CD8-positive, alpha-beta T cell (primary cell): ENCODE measurements at places on chromosomes 3 and 15.

DNA sequence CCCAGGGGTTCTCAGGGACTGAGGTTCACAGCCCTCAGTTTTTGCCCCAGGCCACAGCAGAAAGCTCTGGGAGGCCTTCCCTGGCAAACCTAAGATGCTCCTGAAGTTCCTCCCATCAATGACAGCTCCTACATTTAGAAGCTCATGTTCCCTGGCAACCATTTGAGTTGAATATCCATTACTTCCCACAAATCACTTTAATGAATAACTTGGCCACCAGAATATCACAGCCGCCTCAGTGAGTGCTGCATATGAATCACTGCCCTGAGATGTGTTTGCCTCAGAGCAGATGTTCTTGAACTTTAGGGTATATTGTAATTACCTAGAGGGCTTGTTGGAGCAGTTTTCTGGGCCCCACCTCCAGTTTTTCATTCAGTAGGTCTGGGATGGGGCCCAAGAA lies 27.4 kb downstream of the SLCO2A1 start:
- DNase-seq: no peak

DNA sequence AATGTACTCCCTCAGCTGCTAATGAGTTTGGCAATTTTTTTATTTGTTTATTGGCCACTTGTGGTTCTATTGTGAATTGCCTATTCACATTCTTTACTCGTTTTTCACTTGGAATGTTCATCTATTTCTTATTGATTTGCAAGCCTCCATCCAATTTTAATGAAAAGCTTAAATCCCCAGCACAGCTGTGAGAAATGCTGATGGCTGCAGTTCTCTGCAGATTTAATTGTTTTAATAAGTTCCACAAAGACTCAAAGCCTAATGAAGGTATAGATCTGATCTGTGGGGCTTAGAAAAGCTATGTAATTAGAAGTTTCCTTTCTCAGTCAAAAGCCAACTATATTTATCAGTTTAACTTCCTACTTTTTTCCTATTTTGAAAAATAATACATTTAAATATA lies 41.5 kb downstream of the LYZL4 start:
- no peak for DNase-seq

GRCh38 chr15:48582452-48583247 lies 62.9 kb downstream of the FBN1 start:
- DNase-seq: no peak

GRCh38 chr3:39641274-39641673 lies 168.1 kb upstream of the MYRIP start:
- DNase-seq: no peak

- DNase-seq: no peak
Measured at GRCh38 chr15:60020736-60021135, 16.6 kb downstream of the FOXB1 start.

DNA sequence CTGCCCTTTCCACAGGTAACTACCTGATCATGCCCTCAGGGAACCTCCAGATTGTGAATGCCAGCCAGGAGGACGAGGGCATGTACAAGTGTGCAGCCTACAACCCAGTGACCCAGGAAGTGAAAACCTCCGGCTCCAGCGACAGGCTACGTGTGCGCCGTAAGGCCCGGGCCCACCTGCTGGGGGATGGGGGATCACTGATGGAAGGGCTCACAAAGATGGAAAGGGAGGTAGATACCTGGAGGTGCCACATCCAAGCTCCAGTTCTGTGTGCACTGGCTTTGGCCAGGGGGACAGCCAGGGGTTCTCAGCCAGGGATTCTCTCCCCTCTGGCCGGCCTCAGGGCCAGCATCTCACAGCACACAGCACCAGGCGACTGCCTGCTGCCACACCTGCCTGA lies 59.4 kb downstream of the BOC start:
- DNase-seq: no peak

GRCh38 chr15:80820092-80820491 lies 40.9 kb downstream of the CEMIP start:
- DNase-seq: no peak

DNA sequence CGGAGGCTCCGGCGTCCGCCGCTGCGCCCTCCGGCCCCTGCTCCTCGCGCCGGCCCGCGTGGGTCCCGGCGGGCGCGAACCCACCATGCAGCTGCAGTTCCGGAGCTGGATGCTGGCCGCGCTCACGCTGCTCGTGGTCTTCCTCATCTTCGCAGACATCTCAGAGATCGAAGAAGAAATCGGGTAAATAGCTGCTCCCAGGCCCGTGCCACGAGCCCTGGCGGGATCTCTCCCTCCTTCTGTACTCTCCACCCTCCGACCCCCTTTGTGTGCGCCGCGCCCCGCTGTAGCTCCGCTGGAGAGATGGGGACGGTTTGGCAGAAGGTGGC lies 263 bp downstream of the ST8SIA2 start:
- no peak for DNase-seq

DNA sequence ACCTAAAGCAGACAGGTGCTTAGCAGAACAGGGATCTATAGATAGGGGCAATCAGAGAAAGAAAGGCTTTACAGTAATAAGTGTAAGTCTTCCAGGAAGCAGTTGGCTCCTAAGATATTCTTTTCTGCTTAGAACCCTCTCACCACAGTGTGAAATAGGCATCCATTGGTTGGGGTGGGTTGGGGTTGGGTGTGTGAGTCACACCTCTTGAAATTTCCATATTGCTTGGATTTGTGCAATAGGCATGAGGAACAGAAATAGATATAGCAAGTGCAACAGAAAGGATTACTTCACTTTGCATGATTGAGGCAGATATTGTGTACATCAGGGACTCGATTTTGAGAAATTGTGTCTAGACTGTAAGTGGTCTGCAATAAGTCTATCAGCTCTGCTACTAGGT lies 200.1 kb upstream of the GAP43 start:
- DNase-seq: no peak

GRCh38 chr3:110478377-110479054 lies 593.1 kb upstream of the NECTIN3 start:
- no peak for DNase-seq

- peak; percentile 85 for DNase-seq
Measured at GRCh38 chr3:37855363-37855970, 6.2 kb upstream of the CTDSPL start.

- DNase-seq: no peak
Measured at GRCh38 chr3:41334426-41334825, 135.1 kb downstream of the CTNNB1 start.

- DNase-seq: no peak
Measured at GRCh38 chr3:58704745-58705144, 38.2 kb upstream of the FAM3D start.

- DNase-seq: no peak
Measured at GRCh38 chr3:126084768-126085180, 850 bp upstream of the SLC41A3 start.

- DNase-seq: no peak
Measured at GRCh38 chr3:78863306-78864203, 904.2 kb downstream of the ROBO1 start.

DNA sequence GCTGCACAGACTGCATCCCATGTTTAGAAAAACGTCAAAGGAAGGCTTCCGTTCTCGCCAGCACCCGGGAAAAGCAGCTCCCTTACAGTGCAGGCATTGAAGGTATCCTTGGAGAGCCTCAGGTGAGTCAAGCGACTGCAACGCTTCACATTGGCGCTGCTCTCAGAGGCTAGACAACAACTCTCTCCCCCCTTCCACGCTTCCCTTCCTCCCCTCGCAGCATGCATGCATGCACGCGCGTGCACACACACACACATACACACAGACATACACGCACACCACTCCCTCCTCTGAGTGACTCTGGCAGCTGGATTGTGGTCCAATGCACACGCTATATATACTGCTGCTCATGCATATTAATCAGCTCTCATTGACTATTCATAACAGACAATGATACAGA lies 191.1 kb downstream of the PDZRN3 start:
- no peak for DNase-seq

DNA sequence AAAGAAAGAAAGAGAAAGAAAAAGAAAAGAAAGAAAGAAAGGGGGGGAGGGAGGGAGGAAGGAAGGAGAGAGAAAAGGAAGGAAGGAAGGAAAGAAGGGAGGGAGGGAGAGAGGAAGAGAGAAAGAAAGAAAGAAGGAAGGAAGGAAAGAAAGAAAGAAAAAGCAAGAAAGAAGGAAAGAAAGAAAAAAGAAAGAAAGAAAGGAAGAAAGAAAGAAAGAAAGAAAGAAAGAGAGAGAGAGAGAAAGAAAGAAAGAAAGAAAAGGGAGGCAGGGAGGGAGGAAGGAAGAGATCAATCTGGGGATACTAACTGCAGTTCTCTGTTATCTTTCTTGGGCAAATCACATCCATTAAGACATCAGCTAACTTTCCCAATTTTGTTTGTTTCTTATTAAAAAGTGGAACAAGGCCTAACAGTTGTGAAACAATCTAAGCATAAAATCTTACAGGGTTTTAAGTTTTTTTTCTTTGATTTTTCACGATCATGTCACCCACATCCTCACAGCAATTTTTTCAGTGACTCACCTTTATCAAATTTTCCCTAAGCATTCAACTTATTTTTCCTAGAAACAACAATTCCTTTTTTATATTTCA lies 36.8 kb downstream of the TBC1D2B start:
- DNase-seq: no peak
